ENCODE measurements at places on chromosomes 12 and 14.

GRCh38 chr14:33958605-33959226 lies 7.8 kb upstream of the EGLN3 start:
- no peak for DNase-seq

GRCh38 chr12:71867131-71867530 lies 27.6 kb downstream of the TBC1D15 start:
- no peak for DNase-seq

DNA sequence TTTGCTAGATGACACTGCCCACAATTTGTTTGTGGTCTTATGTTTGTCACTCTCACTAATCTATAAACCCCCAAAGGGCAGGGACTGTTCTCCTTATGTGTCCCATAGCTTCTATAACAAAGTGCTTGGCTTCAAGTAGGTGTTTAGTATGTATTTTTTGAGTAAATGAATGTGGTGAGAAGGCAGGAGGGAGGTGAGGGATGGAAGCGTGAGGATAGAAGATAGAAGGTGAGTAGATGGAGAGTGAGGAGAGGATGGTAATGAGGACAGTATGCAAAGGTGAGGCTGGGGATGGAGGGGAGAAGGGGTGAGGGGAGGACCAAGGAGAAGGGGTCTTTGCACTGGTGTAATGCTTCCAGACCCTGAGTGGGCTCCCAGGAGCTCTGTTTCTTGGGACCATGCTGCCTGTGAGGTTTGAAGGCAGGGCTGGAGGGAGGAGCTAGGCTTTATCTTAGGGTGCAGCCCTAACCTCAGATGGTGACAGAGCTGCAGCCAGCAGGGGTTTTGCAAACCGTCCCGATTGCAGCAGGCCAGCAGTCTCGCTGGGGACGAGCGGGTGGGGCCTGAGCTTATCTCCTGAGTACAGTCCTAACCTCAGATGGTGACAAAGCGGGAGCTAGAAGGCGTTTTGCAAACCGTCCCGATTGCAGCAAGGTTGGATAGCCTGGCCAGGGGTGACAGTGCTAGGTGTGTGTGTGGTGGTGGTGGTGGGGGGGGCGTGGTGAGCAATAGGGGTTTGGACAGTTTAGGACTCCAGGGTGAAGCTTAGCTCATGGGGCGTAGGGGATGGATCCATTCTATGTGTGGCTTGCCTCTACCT lies 6.5 kb downstream of the CEBPE start:
- no peak for DNase-seq

GRCh38 chr14:22579236-22579635 lies 9.8 kb downstream of the DAD1 start:
- no peak for DNase-seq

- no peak for DNase-seq
Measured at GRCh38 chr12:9364224-9365176, 156.3 kb upstream of the PZP start.

GRCh38 chr14:36524220-36524837 lies 4.3 kb upstream of the NKX2-1 start:
- no peak for DNase-seq

DNA sequence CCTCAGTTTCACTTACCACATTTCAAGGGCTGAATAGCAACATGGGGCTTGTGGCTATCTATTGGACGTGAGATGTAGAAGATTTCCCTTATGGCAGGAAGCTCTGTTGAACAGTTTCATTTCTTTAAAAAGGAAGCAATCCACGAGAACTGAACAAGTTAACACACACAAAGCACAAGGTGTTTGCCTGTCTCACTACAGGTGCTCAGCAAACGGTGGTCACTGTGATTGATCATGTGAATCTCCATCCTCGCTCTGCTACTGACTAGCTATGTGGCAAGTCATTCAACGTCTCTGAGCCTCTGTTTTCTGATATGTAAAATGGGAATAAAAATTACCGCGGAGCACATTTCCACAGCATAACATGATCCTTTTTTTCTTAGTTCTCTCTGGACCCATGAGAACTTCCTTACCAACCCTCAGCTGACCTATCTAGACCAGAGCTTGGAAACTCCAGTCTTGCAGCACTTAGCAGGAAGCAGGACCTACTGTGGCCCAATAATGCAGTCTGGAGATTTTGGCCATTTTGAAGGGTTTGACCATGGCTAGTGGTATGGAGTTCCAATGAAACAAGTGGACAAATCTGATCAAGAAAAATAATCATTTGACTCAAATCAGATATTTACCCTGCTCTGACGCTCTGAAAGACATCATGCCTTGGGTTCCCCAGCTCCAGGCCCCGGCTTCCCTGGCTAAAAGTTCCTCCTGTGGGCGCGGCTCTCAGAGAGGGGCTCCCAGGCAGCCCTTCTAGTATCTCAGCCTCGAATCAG lies 278.8 kb downstream of the ZFP36L1 start:
- DNase-seq: no peak

- DNase-seq: no peak
Measured at GRCh38 chr12:116402163-116402939, 124.9 kb upstream of the MED13L start.

DNA sequence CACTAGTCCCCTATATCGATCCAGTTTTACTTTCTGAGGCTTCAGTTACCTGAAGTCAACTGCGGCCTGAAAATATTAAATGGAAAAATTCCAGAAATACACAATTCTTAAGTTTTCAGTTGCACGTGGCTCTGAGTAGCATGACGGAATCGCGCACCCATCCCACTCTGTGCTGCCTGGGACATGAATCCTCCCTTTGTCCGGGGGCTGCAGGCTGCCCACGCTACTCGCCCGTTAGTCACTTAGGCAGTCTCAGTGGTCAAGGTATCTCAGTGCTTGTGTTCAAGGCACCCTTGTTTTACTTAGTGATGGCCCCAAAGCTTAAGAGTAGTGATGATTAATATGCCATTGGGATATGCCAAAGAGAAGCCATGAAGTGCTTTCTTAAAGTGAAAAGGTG lies 46.6 kb downstream of the LGMN start:
- no peak for DNase-seq

Data from NCI-H1105 treated with DMSO at 0.1 percent for 48 hours (cell line).